ENCODE measurements at places on chromosomes 5 and 9.

- DNase-seq, result no peak
These were observed 153.6 kb downstream of the SNX18 start for GRCh38 chr5:54671111-54671531.

GRCh38 chr5:177083357-177083756, 3.4 kb upstream of the FGFR4 start:
- DNase-seq, result no peak

DNA sequence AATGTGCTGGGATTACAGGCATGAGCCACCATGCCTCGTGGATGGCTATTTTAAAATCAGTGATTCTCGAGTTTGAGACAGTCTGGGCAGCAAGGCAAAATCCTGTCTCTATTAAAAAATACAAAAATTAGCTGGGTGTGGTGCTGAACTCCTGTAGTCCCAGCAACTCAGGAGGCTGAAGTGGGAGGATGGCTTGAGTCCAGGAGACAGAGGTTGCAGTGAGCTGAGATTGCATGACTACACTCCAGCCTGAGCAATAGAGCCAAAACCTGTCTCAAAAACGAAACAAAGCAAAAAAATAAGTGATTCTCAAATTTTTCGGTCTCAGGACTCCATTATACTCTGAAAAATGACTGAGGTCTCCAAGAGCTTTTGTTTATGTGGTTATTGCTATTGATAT, 47.9 kb upstream of the HSPA9 start:
- no peak for DNase-seq

DNA sequence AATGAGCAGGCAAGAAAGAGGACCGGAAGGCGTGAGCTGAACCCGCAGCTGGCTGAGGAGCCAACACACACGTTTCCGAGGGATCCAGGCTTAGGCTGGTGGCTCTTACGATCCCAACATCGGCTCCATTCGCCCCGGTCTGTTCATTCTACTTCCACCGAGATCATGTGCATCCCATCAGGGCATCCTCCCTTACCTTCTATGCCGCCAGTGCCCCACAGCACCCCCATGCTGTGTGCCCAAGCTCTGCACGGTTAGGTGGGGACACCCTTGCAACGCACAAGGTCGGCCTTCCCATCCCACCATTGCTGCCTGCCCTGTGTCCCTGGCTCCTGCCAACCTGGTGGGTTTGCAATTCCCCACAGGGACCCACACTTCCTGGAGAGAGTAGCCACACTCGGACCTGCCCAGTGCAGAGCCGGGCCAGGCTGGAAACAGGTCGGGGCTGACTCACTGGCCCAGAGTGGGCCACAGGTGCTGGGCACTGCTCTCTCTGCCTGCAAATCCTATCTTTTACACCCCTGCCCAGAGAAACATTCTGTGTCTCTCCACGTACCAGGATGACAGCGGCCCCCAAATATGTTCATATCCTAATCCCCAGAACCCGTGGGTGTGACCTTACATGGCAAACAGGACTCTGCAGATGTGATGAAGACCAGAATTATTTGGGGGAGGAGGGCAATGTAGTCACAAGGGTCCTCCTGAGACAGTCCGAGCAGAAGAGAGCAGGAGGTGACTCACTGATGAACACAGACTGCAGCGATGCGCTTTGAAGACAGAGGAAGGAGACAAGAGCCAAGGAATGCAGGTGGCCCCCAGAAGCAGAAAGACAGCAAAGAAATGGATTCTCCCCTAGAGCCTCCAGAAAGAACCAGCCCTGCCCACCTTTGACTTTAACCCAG, 182.2 kb downstream of the AUH start:
- DNase-seq, result peak; percentile 71

GRCh38 chr9:134221273-134222017, 57.1 kb upstream of the RNU6ATAC start:
- DNase-seq, result no peak

- DNase-seq, result no peak
These were observed 218.2 kb downstream of the PSAT1 start for GRCh38 chr9:78515108-78515507.

- no peak for DNase-seq
These were observed 13.8 kb downstream of the SLC44A1 start for GRCh38 chr9:105258225-105258737.

GRCh38 chr5:137606401-137606800, 107.3 kb upstream of the SPOCK1 start:
- no peak for DNase-seq

- DNase-seq, result no peak
These were observed 103.3 kb downstream of the ARHGEF28 start for GRCh38 chr5:73729329-73729728.

DNA sequence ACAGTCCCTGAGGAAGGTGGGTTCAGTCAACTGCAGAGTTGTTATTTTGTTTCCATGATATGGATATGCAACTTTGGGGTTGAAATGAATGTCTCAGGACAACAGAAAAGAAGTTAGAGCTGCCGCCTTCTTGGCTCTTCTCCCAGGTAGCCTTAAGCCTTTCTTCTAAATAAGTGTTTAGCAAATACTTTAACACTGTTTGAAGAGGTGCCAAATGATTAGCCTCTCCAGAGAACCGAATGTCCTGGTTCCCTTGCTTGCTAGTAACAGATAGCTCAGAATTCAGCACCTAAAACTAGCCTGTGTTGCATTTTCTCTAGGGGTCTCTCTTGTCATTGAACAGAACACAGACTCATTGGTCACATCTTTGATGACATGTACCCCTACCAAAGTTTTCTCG, 127.7 kb upstream of the PIK3R1 start:
- DNase-seq, result no peak

- DNase-seq, result peak; percentile 39
These were observed 126.8 kb downstream of the NXNL2 start for GRCh38 chr9:88661759-88662158.

DNA sequence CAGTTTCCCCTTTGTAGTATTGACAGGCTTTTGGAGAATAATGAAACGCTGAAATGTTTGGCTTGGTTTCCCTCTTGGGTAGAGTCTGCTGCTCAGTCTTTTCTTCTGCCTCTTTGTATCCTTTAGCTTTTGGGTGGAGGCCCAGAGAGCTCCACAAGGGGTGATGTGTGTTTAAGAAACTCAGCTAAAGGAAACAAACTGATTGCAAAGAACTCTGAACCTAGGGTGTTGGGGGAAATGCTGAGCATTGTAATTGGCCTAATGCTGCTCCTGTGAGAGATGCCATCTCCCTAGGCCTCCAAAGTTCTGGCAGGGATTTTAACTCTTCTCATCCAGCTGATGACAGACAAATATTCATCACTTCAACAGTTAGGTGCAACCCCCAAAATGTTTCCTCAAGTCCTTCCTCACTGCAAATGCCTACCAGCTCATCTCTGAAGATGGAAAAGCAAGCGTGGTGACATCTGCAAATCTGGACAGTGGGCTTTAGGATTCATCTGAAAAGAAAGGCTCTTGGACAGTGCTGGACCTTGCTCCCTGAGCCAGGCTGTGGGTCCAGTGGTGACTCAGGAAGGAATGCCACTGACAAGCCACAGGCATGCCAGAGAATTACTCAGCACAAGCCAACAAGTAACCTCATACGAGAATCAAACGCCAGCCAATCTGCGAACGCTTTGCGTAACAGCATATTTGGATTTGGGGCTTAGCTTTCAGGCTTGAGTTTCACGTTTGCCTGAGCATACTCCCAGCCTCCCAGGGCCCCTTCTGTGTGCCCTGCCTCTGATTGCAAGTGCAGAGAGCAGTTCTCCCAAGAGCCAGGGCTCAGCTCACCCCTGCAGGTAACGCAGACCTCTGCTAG, 30.5 kb upstream of the ZSWIM6 start:
- DNase-seq, result peak; percentile 99

GRCh38 chr9:98795295-98795955, 930 bp downstream of the ANKS6 start:
- DNase-seq, result no peak

DNA sequence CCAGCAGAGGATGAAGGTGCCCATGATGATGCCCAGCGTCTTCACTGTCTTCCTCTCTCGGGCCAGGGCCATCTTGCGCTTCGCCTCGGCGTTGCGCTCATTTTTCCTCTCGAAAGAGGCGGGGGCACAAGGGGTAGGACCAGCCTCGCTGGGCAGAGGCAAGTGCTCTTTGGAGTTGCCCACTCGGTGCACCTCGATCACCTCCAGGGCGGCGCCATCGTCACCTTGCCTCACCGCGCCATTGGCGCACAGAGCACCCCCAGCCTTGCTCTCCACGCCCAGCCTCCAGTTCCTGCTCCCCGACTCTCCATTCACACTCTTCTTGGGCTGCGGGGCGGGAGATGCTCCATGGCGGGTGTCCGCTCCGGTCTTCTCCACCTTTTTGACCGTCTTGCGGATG, 1.6 kb downstream of the HTR1A start:
- DNase-seq, result no peak

DNA sequence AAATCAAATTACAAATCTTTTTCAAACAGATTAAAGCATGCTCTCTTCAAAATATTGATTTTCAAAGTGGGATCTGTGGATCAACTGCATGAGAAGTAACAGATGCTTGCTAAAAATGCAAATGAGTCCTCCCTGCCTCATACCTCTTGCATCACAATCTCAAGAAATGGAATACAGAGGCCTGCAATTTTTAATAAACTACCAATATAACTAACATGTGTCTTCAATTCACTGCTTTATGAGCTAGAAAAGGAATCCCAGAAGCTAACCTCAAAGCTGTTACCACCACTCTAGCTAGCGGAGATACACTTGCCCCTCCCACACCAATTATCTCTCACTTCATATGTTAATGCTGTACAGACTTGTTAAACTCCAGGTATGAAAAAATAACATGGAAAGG, 9.6 kb downstream of the OR13C5 start:
- DNase-seq, result no peak

GRCh38 chr5:139268364-139269202, 25.0 kb upstream of the MATR3 start:
- DNase-seq, result no peak

DNA sequence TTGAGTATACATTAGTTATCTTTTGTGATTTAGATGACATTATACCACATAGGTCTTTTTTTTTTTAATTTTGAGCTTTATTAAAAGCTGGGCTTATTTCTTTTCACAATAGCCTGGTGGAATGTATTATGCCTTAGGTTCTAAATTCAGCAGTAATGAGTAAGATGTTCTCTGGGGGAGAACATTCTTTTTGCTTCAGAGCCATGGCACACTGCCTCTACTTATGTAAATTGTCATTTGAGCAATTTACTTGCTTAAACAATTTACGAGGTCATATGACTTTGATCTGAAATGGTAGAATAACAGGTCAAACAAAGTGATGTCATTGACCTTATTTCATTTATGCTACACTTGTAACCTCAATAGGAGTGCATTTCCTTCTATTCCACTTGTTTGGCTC, 154.2 kb downstream of the FOCAD start:
- no peak for DNase-seq

- DNase-seq, result peak; percentile 83
These were observed at the start of gene ATOX1 for GRCh38 chr5:151758430-151759241. ATOX1 (minus strand) TSS chr5:151758631; CDS start chr5:151758551, 80 bp downstream.

GRCh38 chr9:36637491-36638270, 65.0 kb downstream of the MELK start:
- peak; percentile 1 for DNase-seq

- DNase-seq, result peak; percentile 3
These were observed 589.8 kb upstream of the CYLC2 start for GRCh38 chr9:102405218-102405867.

DNA sequence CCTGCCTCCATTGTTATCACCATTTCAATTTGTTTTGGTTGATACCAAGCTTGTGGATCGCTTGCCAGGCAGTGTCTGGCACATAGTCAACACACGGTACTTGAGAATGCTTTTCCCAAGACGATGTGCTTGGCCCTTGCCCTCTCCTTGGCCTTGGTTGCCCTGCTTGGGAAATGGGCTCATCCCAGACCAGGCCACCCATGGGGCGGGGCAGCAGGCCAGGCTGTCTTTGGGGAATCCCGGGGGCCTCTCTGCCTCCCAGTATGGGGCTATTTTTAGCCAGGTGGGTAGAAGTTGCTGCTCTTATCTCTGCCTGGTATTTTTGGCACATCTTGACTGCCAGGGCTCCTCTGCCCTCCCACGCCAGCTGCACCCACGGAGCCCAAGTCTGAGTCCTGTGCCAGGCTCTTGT, 49.9 kb downstream of the LMX1B start:
- no peak for DNase-seq

- DNase-seq, result no peak
These were observed 462.3 kb downstream of the CDH12 start for GRCh38 chr5:22390888-22391287.

- DNase-seq, result no peak
These were observed 62.9 kb upstream of the TNFAIP8 start for GRCh38 chr5:119292701-119293515.

GRCh38 chr9:85987236-85987635, 46.3 kb downstream of the NAA35 start:
- DNase-seq, result no peak

- DNase-seq, result peak; percentile 31
These were observed 57.7 kb downstream of the PDE6A start for GRCh38 chr5:149886692-149887470.

- peak; percentile 18 for DNase-seq
These were observed 31.7 kb downstream of the AP3S1 start for GRCh38 chr5:115873392-115873791.

DNA sequence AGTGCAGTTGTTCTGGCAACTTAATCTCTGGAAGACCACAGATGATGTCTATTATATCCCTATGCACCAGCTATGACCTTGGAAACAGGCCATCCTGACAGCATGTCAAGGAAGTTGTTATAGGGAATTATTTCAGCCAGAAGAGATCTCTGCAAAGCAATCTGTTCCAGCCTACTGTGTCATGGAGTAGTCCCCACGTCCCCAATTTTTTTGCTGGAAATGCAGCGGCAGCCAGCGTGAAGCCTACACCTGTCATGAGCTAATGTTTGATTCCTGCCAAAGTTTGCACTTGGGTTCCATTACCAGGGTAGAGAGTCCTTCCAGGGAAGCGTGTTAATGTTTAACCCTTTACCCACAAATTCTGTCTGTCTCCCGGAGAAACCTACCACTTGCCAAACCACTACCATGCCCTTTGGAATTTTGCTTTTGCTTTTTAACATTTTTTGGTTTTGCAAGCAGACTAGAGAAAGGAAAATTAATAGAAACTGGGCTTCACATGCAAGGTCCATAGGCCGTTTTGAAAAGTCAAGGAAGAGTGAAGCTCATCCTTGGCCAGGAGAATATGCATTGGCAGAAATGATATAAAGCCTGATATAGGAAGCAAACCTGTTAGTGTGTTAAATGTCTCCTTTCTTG, 174.9 kb upstream of the SPRY4 start:
- DNase-seq, result no peak

GRCh38 chr5:135066781-135067180, 32.8 kb upstream of the PITX1 start:
- no peak for DNase-seq

- DNase-seq, result peak; percentile 34
These were observed 8.2 kb upstream of the GDNF start for GRCh38 chr5:37847978-37848425.

DNA sequence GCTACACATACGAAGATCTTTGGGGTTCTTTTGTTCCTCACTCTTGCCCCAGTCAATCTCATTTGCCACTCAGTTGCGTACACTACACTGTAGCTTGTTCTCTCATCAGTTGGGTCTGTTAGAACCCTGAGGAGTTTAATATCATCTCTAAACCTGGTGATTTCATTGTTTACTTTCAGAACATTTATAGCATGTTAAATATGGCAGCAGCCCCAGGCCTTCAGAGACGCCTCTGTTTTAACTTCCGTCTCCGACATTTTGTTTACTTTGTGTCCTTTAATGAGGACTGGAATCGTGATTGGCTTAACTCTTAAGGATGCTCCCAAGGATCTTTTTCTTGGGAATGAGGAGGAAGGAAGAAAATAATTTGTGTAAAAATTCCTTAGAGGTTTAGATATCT, 510.1 kb downstream of the NR2F1-AS1 start:
- no peak for DNase-seq

- DNase-seq, result no peak
These were observed 509.5 kb upstream of the PAPPA start for GRCh38 chr9:115643948-115644727.

GRCh38 chr5:164470312-164470711, 964.9 kb downstream of the MAT2B start:
- DNase-seq, result no peak

Measured in brain microvascular endothelial cell (primary cell).